Activated naive CD4-positive, alpha-beta T cell treated with anti-CD3 and anti-CD28 coated beads for 36 hours (primary cell): ENCODE measurements at places on chromosomes 1 and 21. TPM values are rescaled to one million over a fixed set of nuclear protein-coding genes. Genes with fewer than 3 reads are reported as not detected.

The SRGAP2 gene
- 42.4 TPM for total RNA-seq

The CYP4A11 gene
- not detected for total RNA-seq

The BRINP2 gene
- not detected for total RNA-seq

The LCE3D gene
- total RNA-seq: not detected

The DNALI1 gene
- total RNA-seq: not detected

The KRTAP7-1 gene
- not detected for total RNA-seq

The HNRNPR gene
- total RNA-seq: 208 TPM

The CR1L gene
- not detected for total RNA-seq

The BSND gene
- total RNA-seq: not detected

The SH3BP5L gene
- 20.3 TPM for total RNA-seq

- no peaks in the 10 kb centered on the region for H3K27me3 ChIP-seq
- no peak for DNase-seq
- H3K36me3 ChIP-seq: peaks cover 5% of the 10 kb centered on the region
- H3K27ac ChIP-seq: no peak overlapping the region
Measured at GRCh38 chr1:200364091-200364759, 45.6 kb downstream of the ZNF281 start.

GRCh38 chr1:180544050-180544449, 14.7 kb upstream of the OVAAL start:
- H3K27ac ChIP-seq: no peak overlapping the region
- no peak for DNase-seq
- H3K4me3 ChIP-seq: no peak overlapping the region
- no peaks in the 10 kb centered on the region for H3K36me3 ChIP-seq

GRCh38 chr1:26550946-26551345, 21.4 kb downstream of the RPS6KA1 start:
- no peak overlapping the region for H3K27ac ChIP-seq
- H3K36me3 ChIP-seq: peaks cover 39% of the 10 kb centered on the region
- peaks cover 19% of the 10 kb centered on the region for H3K4me1 ChIP-seq
- H3K4me3 ChIP-seq: no peak overlapping the region

DNA sequence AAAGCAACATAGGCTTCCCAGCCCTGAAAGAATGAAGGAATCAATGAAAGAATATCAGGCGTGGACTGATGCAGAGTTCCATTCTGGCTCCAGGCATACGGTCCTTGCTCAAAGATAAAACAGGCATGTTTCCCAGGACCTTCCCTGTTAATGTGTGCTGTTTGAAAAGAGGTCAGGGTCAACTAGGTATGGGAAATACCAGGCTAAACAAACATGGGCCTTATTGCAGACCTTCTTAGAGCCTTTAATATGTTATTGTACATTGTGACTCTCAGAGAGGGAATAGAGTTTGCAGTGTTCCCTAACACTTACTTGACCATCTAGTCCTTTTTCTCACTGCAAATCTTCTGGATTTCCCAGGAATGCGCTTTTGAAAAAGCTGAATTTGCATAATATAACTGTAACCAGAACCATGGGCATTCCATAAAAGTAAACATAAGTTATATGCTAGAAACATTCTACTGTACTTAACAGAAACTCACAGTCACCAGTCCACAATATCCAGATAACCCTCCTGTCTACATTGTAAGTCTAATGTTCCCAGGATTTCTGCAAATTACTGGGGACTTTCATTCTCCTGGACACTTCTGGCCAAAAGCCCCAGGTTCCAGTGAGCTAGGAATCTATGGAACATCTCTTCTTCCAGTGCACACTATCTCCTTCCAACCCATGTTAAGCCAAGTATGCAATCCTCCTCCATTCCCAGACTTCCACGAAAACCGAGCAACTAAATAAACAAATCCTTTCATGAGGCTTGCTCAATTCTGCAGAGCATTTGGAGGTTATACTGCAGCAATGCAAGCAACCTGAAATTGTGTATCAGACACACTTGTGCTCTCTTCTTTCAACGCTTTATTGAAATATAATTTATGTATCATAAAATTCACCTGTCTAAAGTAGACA, 486.6 kb downstream of the SETD4 start:
- no peak overlapping the region for H3K27ac ChIP-seq
- H3K4me3 ChIP-seq: no peak overlapping the region
- no peak for DNase-seq

DNA sequence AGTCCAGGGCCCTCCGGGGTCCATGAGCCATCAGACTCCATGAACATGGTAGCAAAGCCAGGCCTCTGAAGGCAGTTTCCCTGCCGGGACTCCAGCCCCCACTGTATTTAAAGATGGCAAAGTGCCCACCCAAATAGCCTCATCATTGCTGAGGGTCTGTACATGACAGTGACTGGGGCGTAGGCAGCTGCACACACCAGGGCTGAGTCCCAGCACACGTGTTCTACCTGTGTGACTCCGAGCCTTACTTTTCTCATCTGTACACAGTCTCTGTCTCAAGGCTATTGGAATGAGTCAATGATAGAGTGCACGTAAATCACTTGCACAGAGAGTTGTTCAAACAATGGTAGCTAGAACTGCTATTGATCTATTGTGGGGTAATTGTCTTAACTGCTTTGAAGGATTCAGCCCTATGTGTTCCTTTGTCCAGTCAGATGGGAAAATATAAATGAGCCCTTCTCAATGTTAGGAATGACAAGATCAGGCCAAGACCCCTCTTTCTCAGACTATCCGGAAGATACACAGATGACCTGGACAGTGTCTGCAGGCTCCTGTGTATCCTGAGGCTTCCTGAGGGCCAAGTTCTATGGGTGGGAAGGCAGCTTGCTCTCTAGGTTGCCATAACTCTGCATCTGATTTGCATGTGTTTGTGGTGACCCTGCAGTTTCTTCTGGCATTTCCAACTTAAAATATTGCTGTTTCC, 48.9 kb downstream of the RASSF5 start:
- DNase-seq: peak; percentile 75
- peaks cover 41% of the 10 kb centered on the region for H3K36me3 ChIP-seq
- H3K27ac ChIP-seq: peak overlapping the region; percentile 99
- no peaks in the 10 kb centered on the region for H3K27me3 ChIP-seq

GRCh38 chr1:78833491-78833890, 173.0 kb downstream of the ADGRL4 start:
- H3K27me3 ChIP-seq: peaks cover 5% of the 10 kb centered on the region
- no peaks in the 10 kb centered on the region for H3K36me3 ChIP-seq
- H3K4me1 ChIP-seq: peaks cover 25% of the 10 kb centered on the region
- H3K4me3 ChIP-seq: no peak overlapping the region

- H3K36me3 ChIP-seq: peaks cover 12% of the 10 kb centered on the region
- peaks cover 21% of the 10 kb centered on the region for H3K4me1 ChIP-seq
- no peak for DNase-seq
- no peaks in the 10 kb centered on the region for H3K27me3 ChIP-seq
- peak overlapping the region; percentile 13 for H3K27ac ChIP-seq
Measured at GRCh38 chr1:89890085-89890752, 69.4 kb downstream of the LRRC8D start.

DNA sequence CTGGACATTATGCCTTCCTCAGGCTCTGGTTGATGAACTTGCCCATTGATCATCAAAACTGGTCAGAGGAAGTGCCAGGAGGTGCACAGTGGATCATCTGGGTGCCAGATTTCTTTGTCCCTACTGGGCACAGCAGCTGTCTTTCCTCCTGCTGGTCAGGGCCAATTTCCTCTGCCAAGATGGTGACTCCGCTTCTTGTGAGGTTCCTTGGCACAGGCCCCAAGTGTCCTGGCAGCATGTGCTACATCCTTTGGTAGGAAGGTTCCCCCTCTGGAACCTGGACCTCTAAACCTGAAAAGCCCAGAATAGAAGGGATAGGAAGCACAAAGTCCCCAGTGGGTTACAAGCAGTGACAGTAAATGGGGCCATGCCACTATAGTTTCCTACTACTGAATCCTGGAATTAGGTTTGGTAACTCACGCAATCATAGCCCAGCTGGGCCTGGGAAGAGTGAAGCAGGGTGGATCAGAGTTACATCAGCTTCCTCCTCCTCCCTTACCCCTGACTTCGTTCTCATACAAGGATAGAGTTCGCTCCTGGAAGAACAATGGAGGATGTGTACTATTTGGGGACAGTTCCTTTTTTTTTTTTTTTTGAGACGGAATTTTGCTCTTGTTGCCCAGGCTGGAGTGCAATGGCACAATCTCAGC, 147.1 kb downstream of the CNIH3 start:
- H3K27me3 ChIP-seq: peaks cover 18% of the 10 kb centered on the region
- H3K27ac ChIP-seq: no peak overlapping the region
- no peak overlapping the region for H3K4me3 ChIP-seq

DNA sequence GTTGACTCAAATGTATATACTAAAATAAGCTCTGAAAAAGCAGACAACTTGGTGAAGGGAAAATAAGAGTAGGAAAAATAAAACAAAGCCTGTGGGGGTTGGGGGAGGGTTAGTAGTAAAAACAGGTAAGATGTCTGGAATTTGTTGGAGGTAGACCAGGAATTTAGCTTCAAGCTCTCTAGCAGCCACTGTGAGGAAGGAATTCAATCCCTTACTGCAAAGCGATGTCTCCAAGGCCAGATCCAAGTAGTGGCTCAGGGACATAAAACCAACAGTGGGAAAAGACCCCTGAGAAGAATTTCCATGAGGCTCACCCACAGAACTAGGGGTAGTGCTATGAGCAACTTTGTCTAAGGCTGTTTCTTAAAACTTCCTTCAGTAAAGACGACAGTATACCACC, 7.8 kb downstream of the ANGPTL7 start:
- no peak overlapping the region for H3K4me3 ChIP-seq
- no peak overlapping the region for H3K27ac ChIP-seq
- H3K36me3 ChIP-seq: peaks cover 31% of the 10 kb centered on the region
- no peaks in the 10 kb centered on the region for H3K27me3 ChIP-seq
- no peaks in the 10 kb centered on the region for H3K4me1 ChIP-seq
- no peak for DNase-seq

DNA sequence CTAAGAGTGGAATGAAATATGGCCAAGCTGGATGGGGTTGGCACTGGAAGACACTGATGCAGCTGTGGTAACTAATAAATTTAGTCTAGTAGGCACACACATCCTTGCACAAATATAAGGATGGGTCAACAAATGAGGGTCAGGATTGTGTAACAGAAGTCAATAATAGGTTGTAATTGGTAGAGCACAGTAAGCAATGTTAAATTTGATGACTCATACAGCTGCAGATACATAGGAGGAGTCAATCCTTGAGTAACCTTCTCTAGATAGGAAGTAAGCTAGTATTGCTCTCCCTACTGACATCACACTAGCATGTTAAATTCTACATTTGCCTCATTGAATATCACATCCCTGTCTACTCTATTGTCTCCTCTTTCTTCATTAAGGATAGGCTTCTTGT, 332.1 kb downstream of the PTPRC start:
- no peak for DNase-seq
- no peaks in the 10 kb centered on the region for H3K36me3 ChIP-seq
- no peaks in the 10 kb centered on the region for H3K27me3 ChIP-seq
- no peak overlapping the region for H3K27ac ChIP-seq

GRCh38 chr1:112264553-112264952, 131.5 kb upstream of the CTTNBP2NL start:
- DNase-seq: no peak
- no peaks in the 10 kb centered on the region for H3K36me3 ChIP-seq
- H3K4me1 ChIP-seq: no peaks in the 10 kb centered on the region
- no peak overlapping the region for H3K27ac ChIP-seq
- H3K27me3 ChIP-seq: no peaks in the 10 kb centered on the region

DNA sequence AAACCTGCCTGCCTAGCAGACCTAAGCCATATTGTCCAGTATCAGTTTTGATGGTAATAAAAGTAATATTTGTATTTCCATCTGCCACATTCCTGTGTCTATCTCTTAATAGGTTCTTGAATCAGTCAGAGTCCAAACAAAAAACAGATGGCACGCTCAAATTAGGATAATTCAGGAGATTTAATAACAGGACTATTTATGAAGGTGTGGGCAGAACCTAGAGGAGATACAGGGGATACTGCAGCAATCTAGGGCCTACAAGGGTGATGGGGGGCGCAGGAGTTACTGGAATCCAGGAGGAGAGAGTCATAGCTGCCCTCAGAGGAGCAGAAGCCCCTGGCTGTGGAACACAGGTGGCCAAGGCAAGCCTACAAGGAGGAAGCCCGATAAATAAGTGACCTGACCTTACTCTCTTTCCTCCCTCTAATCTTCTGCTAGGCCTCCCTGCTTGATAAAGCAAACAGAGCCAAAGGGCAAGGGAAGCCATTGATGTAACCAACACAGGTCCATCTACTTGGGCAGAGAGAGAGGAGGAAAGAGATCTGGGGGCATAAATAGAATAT, 11.9 kb upstream of the HYI start:
- no peaks in the 10 kb centered on the region for H3K36me3 ChIP-seq
- H3K27me3 ChIP-seq: no peaks in the 10 kb centered on the region
- no peak overlapping the region for H3K27ac ChIP-seq
- H3K4me1 ChIP-seq: peaks cover 5% of the 10 kb centered on the region
- DNase-seq: no peak

GRCh38 chr1:21866707-21867043, 54.6 kb downstream of the LDLRAD2 start:
- H3K4me1 ChIP-seq: no peaks in the 10 kb centered on the region
- DNase-seq: no peak
- H3K4me3 ChIP-seq: no peak overlapping the region
- peaks cover 4% of the 10 kb centered on the region for H3K36me3 ChIP-seq

GRCh38 chr1:51569284-51570062, 47.4 kb upstream of the OSBPL9 start:
- peak overlapping the region; percentile 13 for H3K4me3 ChIP-seq
- H3K36me3 ChIP-seq: no peaks in the 10 kb centered on the region
- peak; percentile 68 for DNase-seq
- H3K27ac ChIP-seq: peak overlapping the region; percentile 91
- H3K4me1 ChIP-seq: peaks cover 31% of the 10 kb centered on the region
- no peaks in the 10 kb centered on the region for H3K27me3 ChIP-seq

- DNase-seq: no peak
- no peaks in the 10 kb centered on the region for H3K4me1 ChIP-seq
- no peak overlapping the region for H3K27ac ChIP-seq
- no peak overlapping the region for H3K4me3 ChIP-seq
- H3K36me3 ChIP-seq: no peaks in the 10 kb centered on the region
Measured at GRCh38 chr1:234558330-234558836, 51.6 kb downstream of the IRF2BP2 start.

DNA sequence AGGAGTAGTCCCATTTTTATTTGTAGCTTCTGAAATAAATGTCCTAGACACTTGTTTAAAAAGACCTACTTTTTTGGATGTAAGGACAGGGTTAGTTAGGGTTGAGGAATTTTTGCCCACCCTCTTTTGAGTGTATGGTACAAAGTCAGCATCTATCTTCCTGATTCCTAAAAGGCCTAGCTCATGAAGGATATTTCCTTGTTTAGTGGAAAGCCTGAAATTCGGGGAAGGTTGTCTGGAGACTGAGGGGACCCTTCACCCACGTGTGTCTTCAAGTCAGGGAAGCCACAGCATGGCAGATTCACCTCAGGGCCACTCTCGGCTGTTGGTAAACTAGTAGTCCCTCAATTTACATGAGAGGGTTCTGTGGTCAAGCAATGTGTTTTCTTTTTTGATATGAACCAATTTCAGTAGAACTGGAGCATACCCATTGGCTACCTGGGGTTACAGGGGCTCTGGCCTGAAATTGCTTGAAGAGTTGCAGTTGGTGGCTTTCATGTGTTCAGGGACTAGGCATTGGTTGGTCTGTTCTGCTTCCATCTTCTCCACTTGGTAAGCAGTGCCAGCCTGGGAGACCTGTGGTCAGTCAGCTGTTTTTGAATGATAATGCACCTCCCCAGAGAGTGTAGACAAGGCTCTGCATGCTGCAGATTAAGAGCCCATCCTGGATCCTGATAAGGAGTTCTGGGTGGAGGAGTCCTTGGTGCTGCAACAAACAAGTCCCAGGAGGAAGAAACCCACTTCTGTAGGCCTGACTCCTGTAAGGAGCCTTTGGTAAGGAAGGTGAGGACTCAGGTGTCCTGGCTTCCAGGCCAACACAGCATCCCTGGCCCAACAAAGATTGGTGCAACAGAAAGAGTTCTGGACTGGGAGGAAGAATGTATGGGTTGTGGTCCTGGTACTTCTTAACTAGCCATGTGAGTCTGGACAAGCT, 6.3 kb downstream of the BTG2 start:
- no peak for DNase-seq
- H3K4me1 ChIP-seq: peaks cover 48% of the 10 kb centered on the region
- H3K4me3 ChIP-seq: no peak overlapping the region
- peaks cover 57% of the 10 kb centered on the region for H3K36me3 ChIP-seq
- no peaks in the 10 kb centered on the region for H3K27me3 ChIP-seq
